ENCODE measurements at places on chromosomes 12 and 14.

DNA sequence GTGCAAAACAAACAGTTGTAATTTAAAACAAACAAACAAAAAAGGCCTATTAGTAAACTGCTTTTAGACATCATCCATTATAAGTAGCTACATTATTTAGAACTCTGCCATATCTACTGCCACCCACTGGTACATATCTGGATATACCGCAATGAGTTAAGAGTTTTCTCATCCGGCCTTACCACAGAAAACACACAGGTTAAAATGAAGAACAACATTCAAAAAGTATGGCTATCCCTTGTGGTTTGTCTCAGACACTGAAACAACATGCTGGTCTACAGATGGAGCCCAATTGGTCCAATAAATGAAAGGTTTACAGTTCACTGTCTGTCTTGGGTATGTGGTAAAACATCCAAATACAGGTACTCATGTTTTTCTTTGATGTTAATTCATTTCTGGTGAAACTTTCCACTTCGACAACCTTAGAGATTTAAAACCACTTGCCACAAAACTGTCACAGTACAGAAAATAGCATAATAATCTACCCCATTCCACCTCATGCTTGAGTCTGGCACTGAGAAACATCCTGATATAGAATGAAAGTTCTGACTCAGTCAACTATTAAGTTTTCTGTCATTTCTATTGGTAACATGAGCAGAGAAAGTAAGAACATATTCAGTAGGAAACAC is 354.3 kb downstream of the CEP128 start:
- DNase-seq: peak; percentile 35

GRCh38 chr14:52272375-52272774 is 4.9 kb downstream of the PTGDR start:
- no peak for DNase-seq

- DNase-seq: no peak
Observed at GRCh38 chr14:64849940-64850339, 29.8 kb downstream of the SPTB start.

GRCh38 chr14:47223656-47224055 is 451.7 kb downstream of the MDGA2 start:
- DNase-seq: no peak

DNA sequence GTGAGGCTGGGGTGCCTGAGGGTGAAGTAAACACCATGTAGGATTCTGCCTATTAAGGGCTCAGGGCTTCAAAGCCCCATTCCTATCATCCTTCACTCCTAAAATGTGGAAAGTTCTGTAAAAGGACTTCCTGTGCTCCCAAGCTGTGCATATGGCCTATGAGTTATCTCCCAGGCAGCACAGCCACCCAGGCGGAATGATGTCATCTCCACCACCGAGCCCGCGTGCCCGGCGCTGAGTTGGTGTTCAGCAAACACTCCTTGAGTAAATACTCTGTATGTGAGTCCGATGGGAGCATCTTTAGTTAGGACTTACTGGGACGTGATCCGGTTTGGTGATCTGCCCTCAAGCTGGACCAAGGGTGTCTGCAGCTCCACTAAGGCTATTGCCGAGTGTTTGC is 437.3 kb downstream of the MED13L start:
- no peak for DNase-seq

DNA sequence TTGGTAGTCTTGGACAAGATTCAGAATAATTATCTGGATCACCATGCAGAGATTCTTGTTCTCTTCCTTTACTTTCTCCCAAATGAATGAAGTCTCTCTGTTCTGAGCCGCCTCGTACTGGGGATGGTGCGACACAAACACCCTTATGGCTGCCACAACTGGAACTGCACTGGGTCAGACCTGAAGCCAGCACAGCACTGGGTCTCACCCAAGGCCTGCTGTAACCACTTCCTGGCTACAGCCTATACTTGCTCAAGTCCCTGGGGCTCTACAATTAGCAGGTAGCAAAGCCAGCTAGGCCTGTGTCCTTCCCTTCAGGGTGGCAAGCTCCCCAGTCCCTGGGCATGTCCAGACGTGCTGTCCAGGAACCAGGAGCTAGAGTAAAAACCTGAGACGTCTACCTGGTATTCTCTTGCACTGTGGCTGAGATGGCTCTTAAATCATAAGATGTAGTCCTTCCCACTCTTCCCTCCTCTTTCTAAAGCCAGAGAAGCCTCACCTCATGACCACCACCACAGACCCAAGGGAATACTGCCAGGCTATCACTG is 27.6 kb downstream of the IFNG start:
- no peak for DNase-seq

DNA sequence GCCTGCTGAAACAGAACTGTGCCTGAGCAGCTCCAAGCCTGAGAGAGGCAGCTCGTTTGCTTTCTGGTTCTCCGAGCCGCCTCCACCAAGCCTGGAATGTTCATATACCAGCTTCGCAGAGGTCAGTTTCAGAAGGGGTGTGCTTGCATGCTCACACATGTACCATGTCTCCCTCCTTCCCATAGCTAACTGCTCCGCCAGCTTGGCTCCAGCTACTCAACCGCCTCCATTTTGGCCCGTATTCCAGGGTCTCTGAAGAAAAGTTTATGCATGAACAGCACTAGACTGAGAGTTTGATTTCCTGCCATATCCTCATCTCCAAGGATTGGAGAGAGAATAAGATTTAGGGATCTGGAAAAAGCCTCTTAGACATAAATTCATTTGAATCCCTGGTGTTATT is 103.7 kb downstream of the SMOC1 start:
- DNase-seq: no peak

DNA sequence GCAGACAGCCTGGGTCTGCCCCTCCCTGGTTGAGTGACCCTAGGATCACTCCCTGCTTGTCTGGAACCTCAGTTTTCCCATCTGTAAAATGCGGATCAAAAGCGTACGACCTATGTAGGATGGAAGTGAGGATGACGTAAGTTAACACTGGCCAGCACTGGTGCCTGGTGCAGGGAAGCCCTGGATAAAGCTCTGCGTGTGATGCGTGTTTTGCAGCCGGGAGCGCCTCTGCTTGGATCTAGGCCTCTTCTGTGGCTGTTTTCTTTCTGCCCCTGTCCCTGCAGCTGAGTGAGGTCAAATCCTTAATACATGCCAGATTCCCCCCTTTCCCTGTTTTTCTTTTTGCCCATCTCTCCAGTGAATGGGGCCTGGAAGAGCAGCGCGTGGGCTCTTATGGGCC is 201.5 kb downstream of the RBM19 start:
- DNase-seq: no peak

- DNase-seq: no peak
Observed at GRCh38 chr14:52146504-52146903, 77.6 kb upstream of the NID2 start.

DNA sequence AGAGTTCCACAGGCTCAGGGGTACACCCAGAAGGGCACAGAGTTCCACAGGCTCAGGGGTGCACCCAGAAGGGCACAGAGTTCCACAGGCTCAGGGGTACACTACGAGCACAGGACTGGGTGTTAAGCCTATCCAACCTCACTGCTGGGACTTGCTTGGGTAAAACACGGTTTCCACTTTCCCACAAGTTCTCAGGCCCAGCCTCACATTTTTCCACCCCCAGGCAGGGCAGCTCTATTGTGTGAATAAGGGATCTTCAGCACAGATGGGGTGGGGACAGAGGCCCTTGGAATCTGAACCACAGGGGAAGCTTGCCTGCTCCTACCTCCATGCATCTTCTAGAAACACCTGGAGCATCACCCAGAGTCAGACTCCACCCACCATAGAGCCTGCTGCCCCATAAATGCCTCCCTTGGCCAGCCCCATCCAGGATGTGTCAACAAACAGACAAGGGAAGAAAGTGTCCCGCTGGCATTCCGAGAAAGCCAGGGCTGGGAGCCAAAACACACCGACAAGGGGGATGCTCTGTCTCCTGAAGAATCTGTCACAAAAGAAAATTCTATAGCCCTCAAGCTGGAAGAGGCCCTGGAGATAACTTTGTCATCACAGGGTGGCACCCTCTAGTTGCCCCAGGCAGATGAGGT is 4.8 kb downstream of the CRACR2A start:
- no peak for DNase-seq

DNA sequence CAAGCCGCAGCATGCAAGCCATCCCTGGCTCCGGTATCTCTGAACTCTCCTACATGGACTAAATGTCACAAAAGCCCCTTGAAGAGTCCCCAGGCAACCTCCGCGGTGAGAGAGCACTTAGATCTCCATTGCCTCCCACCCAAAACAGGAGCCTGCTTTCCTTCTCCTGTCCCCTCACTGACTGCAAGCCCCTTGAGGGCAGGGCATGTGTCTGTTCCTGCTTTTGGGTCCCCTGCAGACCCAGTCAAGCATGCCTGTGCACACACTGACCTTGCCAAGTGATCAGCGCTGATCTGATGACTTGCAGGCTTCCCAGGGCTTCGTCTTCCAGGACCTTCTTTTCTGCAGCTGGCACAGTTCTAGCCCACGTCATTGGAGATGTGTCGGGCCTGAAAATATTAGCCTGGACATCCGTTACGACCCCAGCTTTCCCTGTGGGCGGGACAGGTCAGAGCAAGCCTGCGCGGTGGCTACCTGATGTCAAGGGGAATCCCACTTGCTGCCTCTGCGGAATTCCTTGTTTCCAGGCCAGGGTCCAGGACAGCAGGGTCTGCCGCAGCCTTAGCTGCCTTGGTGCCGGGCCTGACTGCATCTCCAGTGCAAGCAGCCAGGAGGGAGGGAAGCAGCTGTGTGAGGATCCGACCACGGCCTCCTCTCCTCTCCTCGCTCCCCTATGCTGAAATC is 92.5 kb downstream of the FBXL14 start:
- no peak for DNase-seq

GRCh38 chr14:99632410-99633035 is 12.4 kb upstream of the HHIPL1 start:
- DNase-seq: no peak

DNA sequence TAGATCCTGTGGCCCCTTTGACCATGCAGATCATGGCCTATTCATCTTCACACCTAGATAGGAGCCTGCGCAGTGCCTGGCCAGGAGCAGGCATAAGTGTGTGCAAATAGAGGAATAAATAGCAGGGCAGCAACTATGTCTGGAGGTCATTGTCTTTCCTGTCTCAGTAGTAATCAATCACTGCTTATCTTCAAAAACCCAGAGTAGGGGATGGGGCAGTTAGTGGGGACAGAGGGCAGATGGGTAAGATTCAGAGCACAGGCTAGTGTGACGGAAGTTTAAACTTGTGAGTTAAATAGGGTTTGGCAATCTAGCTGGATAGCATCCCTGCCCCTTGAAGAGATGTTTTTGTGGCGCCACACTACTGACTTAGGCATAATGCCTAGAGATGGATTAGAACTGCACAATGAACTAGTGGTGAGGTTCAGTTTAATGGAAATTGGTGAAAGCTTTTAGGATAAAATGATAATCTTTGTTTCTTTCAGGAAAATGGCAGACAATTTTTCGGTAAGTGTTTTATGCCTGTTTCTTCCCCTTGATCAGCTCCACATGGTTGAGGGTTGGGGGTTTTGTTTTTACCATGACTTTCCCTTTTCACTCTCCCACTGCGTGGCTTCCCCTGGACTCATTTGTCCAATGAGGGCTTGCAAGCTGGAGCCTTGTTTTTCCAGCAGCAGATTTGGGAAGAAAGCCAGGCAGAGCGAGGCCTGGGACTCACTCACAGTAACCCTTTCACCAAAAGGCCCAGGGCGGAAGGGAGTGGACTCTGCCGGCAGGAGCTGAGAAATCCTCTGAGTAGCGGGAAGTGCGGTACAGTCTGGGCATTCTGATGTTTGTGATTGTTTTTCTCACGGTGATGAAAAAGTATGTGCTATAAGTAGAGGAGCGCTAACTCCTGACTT is 8.1 kb downstream of the LGALS3 start:
- DNase-seq: no peak

GRCh38 chr14:31126680-31127079 is 80.9 kb downstream of the HECTD1 start:
- DNase-seq: no peak

DNA sequence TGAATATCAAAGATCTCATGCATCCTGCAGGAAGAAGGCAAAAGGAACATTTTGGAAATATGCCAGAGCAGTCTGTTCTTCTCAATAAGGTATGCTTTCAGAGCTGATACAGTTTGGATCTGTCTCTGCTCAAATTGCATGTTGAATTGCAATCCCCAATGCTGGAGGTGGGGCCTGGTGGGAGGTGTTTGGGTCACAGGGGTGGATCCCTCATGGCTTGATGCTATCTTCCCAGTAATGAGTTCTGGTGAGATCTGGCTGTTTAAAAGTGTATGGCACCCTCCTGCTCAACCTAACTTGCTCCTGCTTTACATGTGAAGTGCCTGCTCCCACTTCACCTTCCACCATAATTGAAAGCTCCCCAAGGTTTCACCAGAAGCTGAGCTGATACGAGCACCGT is 76.6 kb downstream of the RIN3 start:
- DNase-seq: no peak

- peak; percentile 54 for DNase-seq
Observed at GRCh38 chr14:59055439-59056045, 132.9 kb upstream of the DAAM1 start.

GRCh38 chr12:52252728-52253343 is 19.8 kb downstream of the KRT7 start:
- DNase-seq: no peak

DNA sequence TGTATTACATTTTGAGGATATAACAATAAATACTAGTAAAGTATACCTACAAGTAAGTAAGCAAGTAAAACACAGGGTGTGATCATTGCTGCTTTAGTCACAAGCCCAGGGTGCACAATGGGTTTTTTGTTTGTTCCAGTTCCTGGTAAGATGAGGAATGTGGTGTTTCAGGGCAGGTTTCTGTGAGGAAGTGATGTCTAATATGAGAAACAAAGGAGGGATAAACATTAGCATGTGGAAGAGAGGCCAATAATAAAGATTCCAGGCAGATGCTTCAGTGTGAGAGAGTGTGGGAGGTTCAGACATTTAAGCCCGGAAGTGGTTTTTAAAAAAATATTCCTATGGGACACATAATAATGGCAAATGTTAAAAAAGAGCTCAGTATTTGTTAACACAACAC is 808.1 kb upstream of the USP15 start:
- DNase-seq: no peak

GRCh38 chr14:53409289-53409688 is 256.2 kb upstream of the DDHD1 start:
- no peak for DNase-seq

DNA sequence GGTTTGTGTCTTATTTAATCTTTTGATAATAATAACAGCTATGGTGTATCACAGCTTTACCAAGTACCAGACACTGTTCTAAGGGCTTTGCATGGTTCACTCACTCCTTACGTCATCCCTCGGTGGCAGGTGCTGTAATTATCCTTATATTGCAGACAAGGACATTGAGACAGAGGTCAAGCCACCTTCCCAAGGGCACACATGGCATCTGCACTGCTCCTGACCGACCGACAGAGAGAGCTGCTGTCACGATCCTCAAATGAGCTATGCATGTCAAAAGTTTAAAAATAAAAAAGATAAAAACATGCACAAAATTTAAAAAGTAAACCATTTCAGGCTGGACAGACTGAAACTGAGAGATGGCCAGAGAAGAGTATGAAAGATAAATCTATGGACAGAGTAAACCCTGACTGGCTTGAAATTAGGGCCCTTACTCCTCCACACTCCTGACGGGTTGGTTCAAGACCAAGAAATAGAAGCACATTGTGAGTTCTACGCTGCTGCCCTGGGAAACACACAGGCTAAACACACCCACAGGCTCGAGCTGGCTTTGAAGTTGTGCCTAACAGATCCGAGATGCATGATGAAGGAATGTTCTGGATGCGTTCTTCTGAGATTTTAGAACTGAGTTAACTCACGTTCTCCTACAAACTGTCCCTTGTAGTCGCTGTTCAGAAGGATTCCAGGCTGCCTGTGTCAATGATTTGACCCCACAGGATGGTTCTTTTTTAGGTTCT is 268.7 kb downstream of the ZFP36L1 start:
- DNase-seq: no peak
